Fibroblast of villous mesenchyme (primary cell): ENCODE measurements at places on chromosomes 1 and 21.

- no peak for DNase-seq
Observed at GRCh38 chr1:242745079-242745478, 220.6 kb upstream of the PLD5 start.

GRCh38 chr1:17553975-17554700, 14.6 kb downstream of the ARHGEF10L start:
- DNase-seq, result peak; percentile 48

GRCh38 chr1:153774780-153775457, at the start of gene SLC27A3:
Gene SLC27A3, plus strand, starts transcription at chr1:153775407. Its CDS starts 91 bp downstream, at chr1:153775498.
- peak; percentile 65 for DNase-seq

DNA sequence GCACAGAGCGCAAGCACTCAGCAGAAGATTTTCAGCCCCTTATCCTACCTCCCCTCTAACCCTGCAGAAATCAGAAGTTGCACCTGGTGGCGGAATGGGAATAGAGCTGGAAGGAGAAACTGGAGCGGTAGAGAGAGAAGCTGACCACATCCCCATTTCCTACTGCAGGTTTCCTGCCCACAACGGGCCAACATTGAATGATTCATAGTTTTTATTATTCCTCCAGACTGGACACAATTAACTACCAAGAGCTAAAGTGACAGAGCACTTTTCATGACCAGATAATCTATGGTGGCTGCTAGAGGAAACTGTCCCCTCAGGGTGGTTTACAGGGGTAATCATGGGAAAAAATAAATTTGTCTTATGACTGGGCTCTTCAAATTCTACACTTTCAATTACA, 21.3 kb upstream of the LRRC8D start:
- DNase-seq, result no peak

DNA sequence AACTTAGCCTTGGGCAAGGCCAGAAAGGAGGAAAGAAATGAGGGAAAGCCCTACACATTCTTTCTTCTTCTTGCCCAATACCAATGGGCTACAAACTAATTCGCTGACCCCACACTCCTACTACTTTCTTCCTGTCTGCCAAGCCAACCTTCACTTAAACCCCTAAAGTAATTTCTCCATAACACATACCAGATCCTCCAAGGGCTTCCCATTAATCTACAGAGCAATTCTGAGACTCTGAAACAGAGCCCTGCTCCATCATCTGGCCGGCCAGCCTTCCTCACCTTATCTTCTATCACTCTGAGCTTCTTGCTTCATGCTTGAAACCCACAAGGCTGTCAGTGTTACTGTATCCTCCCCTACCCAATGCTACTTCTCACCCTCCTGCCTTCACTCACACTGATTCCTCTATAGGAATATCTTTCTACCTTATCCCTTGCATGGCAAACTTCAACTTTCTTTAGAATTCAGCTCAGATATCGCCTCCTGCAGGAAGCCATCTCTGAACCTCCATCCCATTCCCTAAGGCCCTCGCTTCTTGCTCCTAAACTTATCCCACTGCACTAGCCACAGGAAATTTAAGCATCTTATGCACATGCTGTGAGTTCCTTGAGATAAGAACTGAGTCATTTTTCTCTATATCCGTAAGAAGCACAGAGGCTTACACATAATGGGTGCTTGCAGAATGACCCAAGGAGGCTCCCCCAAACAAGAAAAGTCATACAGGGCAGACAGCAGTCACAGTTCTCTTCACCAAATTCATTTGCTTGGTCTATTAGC, 81.9 kb downstream of the JAK1 start:
- DNase-seq, result no peak

DNA sequence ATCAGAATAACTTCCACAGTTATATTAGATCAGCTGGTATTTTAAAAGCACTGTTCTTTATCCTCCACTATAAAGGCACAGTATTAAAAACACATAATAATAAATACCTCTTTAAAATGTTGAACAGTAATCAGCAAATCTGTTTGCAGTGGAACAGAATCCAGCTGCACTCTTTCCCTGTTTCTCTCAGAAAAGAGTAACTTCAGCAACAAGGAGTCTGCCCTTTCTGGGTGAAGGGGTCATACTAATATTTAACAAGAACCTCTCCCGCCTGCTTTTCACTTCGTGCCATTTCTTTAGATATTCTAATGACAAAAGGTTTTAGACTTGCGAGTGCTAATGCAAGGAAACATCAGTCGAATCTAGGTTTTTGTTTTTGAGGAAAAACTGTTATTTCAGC, 194.2 kb upstream of the FMN2 start:
- no peak for DNase-seq

GRCh38 chr1:235997049-235997448, 67.8 kb downstream of the NID1 start:
- peak; percentile 54 for DNase-seq

DNA sequence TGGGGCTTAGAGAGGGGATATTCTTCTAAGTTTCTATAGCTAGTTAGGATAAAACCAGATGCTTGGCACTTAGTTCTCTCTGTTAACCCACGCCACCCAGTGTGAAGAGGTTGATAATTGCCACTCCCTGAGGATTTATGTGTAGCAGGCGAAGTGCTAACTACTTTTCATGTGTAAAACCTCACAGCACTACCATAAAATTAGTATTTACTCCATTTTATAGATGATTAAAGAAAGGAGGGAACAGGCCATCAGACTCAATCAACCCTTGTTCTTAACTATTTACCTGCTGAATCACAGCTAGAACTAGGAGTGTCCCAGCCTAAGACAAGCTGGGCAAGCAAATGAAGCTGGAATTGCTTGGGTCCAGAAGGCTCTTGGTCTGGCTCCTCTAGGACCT, 8.9 kb downstream of the LIN28A start:
- DNase-seq, result no peak
